ENCODE measurements at places on chromosomes 1 and 21.

- DNase-seq, result no peak
Observed at GRCh38 chr1:109208836-109209463, 4.8 kb upstream of the SARS1 start.

DNA sequence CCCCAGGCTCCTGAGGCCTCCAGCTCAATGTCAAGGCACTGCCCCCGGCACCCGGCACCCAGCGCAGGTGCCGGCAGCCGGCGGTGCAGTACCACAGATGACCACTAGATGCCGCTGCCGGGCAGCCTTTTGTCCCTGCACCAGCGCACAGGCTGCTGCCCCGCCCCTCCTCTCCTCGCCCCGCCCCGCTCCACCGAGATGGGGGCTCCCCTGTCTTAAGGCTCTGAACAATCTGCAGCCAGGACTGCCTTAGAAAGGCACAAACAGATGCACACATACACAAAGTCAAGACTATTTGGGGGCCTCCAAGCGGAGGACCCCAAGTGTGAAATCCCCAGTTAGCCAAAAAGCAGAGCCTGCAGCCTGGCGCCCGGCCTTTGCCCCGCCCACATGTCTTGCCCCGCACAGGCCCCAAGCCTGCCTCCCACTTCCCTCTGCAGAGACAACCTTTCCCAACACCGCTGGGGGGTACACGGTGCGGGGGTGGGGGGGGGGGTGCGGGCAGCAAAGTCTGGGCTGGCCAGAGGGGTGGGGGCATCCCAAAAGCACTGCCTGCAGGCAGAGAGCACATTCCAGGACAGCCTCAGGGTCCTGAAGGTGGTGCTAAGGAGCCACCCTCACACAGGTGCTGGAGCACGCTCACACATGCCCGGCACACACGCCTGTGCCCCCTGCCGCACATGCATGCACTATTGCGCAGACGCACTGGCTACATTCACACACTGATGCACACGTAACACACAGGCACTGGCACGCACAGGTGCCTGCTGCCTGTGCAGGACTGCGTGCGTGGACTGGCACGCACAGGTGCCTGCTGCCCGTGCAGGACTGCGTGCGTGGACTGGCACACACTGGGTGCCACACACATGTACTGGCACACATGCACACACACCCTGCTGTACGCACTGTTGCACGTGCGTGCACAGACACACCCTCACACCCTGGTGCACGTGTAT, 37.1 kb downstream of the ARHGEF16 start:
- DNase-seq, result no peak

GRCh38 chr1:220797553-220797952, 10.8 kb downstream of the MTARC1 start:
- no peak for DNase-seq

DNA sequence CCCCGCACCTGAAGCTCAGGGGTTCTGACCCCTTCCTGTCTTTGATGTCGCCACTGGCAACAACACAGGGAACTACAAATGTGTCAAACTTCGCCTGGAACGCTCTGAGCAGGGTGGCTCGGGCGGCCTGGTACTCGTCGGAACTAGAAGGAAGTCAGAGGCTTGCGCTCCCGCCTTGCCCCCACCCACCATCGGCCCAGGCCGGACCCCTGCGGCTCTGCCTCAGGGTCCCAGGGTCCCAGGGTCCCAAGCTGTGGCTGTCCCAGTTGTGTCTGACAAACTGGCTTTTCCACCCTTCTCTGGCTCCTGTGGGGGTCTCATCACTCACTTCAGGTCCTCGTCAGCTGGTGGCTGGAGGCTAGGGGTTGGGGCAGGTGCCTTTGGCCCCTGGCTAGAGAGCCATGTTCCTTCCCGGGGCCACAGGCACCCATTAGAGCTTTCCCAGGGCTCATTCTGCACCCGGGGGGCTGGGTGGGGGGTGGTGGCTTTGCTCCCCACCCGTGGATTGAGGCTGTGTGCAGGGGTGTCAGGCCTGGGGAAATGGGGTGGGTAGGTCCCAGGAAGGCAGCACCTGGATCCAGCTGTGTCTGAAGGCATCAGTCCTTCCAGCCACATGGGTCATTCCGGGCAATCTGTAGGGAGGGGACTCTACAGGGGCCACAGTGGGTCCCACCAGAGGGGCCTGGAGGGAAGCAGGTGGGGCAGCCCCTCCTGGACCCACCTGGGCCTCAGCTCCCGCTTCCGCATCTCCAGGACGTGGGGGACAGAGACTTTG, 8.0 kb upstream of the TMEM52 start:
- DNase-seq, result no peak

- no peak for DNase-seq
Observed at GRCh38 chr1:172180501-172181285, 239.8 kb upstream of the C1orf105 start.

DNA sequence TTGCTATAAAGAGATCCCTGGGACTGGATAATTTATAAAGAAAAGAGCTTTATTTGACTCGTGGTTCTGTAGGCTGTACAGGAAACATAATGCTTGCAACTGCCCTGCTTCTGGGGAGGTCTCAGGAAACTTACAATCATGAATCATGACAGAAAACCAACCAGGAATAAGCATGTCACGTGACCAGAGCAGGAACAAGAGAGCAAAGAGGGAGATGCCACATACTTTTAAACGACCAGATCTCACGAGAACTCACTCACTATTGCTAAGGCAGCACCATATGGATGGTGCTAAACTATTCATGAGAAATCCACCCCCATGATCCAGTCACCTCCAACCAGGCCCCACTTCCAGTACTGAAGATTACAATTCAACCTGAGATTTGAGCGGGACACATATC, 49.8 kb upstream of the RCC1 start:
- no peak for DNase-seq

DNA sequence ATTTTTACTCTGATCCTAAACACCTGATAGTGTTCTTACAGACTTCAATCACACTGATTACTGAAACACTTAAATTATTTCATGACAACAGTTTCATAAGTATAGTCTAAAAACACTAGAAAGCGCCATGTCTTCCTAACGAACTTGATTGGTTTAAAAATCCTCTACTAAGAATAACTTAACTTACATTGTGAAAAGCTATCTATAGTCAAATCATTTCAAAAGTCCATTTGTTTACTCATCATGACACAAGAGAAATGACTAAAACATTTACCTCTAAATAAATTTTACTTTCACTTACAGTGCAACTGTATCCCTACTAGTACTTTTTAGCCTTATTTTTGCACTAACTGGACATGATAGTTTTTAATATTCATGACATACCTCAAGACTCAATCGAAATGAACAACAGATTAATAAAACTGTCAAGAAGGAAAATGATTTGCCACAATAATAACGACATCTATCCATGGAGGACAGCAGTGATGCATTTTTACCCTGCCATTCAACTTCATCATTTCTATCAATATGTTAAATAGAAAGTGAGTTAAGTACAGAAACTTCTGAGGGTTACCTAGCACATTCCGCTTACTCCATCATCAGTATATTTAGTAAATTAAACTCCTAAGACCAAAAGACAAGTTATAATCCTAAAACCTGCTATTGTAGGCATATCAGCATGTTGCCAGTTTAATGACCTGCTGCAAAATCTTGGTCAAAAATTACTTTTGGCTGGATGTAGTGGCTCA, 38.4 kb downstream of the AHCTF1 start:
- no peak for DNase-seq

DNA sequence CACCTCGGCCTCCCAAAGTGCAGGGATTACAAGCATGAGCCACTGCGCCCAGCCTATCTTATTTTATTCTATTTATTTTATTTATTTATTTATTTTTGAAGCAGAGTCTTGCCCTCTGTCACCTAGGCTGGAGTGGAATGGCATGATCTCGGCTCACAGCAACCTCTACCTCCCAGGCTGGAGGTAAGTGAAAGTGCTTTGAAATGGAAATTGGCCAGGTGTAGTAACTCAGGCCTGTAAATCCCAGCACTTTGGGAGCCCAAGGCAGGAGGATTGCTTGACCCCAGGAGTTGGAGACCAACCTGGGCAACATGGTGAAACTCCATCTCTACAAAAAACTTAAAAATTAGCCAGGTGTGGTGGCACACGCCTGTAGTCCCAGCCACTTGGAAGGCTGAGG, 5.1 kb upstream of the DSTYK start:
- no peak for DNase-seq

- DNase-seq, result no peak
Observed at GRCh38 chr1:41811051-41811795, 107.5 kb downstream of the HIVEP3 start.

All from NCI-H1436 treated with DMSO at 0.1 percent for 48 hours (cell line).